NCI-H2107 (cell line): ENCODE measurements at places on chromosomes 12 and 14.

- no peak for DNase-seq
Observed at GRCh38 chr14:91327250-91327595, 82.7 kb upstream of the GPR68 start.

GRCh38 chr12:58387199-58387598 is 445.8 kb downstream of the ATP23 start:
- DNase-seq = no peak

- no peak for DNase-seq
Observed at GRCh38 chr14:105019861-105020814, 745 bp downstream of the CDCA4 start.

DNA sequence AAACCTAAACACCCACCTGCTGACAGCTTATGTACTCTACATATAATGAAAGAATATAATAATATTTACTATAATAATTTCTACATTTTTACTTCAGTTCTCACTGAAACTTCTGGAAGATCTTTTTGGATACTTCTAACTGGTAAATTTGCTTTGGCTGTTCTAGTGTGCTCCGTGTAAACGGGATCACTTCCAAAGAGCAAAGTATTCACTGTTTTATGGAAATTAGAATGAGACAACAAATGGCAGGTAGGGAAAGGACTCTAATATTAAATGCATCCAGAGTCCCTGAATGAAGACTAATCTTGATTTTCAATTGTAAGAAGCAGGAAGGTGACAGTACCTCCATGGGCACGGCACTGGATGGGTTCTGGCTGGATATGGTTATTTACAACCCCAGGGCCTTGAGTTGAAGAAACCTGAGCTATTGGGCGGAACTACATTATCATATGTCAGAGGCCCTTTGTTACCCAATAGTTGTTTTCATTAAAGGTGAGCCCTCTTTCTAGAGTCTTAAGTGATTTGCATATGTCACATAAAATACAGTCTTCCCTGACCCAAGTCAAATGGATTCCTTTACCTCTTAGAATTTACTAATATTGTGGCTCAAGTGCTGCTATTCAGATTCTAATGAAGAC is 10.7 kb downstream of the ERP29 start:
- DNase-seq = no peak

- DNase-seq = peak; percentile 85
Observed at GRCh38 chr12:15910864-15911721, at the start of gene DERA. Gene DERA, plus strand, starts transcription at chr12:15911332. Its CDS starts 52 bp downstream, at chr12:15911384.

GRCh38 chr14:57287745-57288144 is 19.0 kb downstream of the AP5M1 start:
- no peak for DNase-seq

DNA sequence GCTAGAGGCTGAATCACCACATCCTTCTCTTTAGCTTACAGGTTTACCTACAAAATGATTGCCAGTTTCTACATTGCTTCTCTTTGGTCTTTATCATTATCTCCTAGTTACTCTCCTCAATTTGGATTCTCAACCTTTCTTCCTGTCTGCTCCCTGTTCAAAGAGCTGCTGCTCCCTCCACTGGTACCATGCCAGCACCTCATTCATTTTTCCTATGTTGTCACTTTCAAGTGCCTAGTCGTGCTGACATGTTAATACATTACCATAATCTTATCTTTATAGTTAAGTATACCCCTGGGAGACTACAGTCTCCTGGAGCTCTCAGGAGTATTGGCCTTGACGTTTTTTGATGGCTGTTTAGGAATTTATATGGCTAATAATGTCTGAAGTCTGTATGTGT is 14.2 kb downstream of the FRS2 start:
- DNase-seq = no peak

DNA sequence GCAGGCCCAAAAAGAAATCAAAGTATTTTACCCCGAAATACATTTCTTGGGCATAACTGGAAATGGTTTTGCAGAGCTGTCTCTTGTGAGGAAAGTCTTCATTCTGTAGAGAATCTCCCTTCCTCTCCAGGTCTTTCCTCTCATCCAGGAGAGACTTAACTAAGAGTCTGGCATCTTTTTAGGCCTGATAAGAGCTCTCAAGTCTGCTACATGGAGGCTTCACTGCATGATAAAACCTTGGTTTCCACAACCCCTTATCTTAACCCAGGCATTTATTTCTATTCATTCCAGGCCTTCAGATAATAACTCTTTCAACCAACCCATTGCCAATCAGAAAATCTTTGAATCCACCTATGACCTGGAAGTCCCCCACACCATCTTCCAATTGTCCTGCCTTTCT is 41.1 kb upstream of the LRRK2 start:
- DNase-seq = no peak

DNA sequence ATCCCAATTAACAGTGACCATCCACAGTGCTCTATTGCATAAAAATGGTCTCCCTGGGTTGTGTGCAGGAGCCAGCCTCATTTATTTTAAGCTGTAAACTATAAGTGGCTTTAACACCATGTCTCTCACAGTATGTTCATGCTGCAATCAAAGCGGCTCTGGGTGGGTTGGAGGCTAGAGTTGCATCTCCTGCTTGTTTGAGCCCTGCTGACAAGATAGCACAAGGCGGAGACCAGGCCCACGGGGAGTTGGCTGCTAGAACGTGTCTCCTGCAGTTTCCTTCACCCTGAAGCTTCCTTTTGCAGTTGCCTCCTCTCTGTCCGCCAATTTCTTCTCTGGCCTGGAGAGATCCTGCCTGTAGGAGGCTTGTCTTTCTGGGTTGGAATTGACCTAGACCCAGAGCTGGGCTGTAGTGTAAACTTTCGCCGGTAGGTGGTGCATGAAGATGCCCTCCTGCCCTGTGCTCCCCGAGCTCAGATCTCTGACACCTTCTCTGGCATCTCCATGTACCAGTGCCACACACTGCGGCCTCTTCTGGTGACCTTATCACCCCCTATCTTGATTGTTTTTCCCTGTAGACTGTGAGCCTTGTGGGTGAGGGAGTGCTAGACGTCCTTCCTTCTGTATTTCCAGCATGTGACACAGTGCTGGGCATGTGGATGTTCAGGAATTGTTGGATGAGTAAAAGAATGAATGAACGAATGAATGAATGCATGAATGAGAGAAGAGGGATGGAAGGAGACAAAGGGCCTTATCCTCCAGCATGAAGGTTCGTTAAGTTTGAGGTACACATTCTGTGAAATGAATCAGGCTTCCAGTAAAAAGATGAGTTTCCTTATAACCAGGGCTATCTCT is 10.4 kb downstream of the OTUB2 start:
- DNase-seq = peak; percentile 11

DNA sequence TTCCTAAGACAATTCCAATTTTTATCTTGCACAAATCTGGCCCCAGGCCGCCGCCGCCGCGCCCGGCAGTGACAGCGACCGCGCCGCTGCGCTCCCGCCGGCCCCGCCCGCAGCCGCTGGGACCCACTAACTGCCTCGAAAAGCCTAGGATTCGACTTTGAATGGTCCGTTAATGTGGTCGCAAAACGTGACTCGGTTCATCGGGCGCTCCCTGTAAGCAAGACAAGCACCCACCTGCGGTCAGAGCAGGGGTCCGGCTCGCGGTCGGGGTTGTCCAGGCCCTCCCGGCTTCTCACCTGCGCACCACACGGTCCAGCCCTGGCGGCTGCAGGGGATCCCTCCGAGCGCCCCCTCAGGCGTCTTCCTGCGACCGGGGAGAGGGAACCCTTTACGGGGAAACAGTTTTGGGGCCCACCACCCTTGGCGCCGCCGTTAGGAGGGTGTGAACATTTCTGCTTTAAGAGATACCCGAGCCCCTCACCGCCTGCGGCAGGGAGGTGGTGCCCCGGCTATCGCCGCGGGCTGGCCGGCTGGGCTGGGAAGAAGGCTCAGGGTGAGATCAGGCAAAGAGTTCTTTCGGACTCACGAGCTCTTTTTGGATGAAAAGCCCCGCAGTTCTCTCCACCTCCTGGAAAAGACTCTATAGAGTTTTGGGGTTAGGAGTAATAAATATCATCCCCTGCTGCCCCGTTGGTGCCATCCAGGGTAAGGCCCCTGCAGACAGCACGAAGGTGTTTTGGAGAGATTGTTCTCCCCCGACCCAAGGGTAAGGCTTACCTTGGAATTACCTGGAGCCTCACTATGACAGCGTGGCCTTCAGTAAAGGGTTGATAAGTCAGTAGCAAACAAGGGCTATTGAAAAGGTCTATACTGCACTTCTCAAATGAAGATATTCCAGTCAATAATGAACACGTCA is 13.6 kb upstream of the FOXJ2 start:
- no peak for DNase-seq

DNA sequence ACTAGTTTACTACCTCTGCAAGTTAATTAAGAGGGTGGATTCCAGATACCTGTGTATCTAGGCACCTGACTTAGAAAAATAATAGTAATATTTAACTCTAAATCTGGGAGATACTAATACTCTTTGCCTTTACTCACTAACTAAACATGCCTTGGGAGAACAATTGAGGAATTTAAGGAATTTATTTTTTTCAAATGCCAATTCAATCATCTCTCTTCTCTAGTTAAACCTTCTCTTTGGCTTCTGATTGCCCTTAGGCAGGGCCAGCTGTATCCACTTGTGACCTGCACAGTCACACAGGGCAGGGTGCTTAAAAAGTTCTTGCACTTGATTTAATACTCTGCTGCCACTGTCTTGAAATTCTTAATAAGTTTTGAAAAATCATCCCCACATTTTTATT is 142.4 kb downstream of the PLCZ1 start:
- no peak for DNase-seq

- peak; percentile 54 for DNase-seq
Observed at GRCh38 chr12:108589028-108589839, 8.7 kb downstream of the TMEM119 start.

DNA sequence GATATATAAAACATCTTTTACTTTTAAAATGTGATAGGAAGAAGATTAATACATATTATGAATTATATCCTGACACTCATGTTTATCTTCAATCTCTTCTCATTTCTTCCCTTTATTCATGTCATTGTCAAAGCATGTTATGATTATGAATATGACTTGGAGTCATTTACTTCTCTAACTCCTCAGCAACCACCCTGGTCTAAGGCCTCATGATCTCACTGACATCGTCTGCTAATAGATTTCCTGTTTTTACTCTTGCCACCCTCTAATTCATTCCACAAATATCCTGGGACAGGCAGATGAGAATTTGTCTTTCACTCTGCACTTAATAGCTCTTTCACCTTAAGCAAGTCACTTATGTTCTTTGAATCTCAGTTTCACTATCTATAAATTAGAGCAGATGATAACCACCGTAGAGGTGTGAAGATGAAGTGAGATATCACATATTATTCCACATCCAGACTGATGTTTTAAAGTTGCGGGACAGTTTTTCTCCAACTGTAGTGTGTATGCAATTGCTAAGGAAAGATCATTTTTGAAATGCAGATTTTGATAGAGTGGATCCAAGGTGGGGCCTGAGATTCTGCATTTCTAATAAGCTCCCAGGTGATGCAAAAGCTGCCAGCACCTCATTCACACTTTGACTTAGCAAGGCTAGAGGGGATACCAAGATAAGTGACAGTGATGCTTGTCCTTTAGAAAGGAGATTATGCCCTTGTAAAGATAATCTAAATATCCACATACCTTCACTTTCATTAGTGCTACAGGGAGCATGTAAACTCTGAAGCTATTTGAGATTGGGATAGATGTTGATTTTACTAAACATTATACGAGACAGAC is 3.3 kb upstream of the IAPP start:
- no peak for DNase-seq

DNA sequence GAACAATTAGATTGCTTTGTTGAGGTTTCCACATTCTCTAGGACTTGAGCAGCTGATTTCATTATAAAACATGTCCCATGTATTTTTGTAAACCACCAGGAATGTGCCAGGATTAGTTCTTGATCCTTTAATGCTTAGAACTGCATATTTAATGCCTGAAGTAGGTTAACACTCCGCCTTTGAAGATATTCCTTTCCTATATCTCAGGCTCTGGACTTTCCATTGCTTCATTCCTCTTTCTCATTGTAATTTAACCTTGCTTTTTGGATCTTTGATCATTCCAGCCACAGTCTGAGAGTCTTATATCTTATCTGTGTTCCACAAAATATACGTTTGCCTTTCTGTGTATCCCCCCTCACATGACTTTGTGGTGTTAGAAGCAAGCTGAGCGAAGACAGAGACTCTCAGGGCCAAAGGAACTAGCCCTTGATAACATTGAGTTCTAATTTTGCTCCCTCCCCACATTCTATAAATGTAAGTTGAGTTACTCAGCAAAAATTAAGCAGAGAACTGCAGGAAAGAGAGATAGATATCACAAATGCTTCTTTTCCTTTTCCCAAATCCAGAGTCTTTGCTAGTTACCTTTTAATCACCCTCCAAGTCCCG is 2.4 kb upstream of the CLEC1B start:
- DNase-seq = no peak

GRCh38 chr12:23827353-23827752 is 122.1 kb downstream of the SOX5 start:
- DNase-seq = no peak

DNA sequence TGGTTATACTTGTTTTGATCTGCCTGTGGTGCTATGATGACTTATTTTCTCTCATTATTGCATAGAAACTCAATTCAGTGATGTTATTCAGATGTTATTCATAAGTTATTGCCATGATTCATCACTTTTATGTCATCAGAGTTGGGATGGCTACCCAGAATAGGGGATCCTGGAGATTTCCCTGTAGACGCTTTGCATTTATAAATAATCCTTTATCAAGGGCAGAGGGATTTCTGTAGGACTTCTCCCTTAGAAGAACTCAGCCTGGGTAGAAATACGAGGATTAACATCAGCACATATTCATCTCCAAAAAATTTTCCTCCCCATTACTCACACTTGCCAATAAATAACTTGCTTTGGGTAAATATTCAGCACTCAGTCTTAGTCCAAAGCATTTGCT is 4.9 kb downstream of the GPRC5A start:
- DNase-seq = no peak

DNA sequence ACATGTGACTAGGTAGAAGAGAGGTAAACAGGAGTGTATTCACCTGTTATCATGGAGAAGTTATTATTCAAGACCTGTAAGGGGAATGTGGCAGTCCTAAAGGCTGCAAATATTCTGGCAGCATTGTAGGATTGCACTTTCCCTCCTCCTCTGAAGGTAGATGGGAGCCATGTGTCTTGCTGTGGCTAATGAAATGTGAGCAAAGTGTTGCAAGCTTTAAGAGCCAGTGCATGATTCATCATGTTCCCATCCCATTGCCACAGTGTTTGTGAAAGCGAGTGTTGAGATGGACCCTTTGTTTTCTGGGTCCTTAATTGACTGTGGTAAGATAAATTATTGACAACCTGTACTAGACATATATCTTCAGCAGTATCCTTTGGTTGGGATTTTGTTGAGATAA is 128.7 kb downstream of the RGS6 start:
- DNase-seq = no peak

GRCh38 chr14:59371771-59372170 is 93.4 kb downstream of the GPR135 start:
- DNase-seq = no peak

GRCh38 chr14:23468704-23469126 is 788 bp upstream of the NGDN start:
- DNase-seq = no peak
